ENCODE measurements at places on chromosomes 12 and 14.

DNA sequence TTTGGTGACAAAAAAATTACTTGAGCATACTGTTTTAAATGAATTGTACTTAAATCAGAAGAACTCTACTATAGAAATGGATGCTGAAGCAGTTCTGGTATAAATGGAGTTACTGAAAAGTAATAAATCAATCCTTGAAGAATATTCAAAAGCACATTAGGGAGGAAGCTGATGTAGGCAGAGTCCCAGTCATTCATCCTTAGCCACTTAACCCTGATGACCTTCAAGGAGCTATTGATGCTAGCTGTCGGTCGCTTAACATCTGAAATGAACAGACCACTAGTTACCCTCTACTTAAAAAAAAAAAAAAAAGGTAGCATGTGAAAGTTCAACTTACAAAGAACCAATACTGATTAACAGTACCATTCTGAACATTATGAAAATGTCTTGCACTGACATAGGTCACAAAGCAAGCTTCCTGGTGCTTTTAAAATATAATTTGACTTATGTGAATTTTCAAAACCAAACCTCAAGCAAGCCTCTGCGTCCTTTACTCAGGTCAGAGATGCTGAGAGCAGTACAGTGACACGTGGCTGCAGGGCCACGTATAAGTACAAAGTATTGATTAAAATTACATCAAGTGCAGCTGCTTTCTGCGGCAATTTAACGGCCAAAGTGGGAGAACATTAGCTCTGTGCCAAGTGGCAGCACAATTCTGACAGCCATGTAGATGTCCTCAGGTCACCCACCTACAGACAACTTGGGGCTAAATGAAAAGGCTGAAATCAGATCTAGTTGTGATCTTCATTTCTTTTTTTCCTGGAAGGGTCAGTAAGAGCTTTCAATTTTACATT, 18.1 kb downstream of the PPM1H start:
- no peak for DNase-seq

- DNase-seq, result no peak
Measured at GRCh38 chr12:51071663-51072062, 11.7 kb downstream of the CSRNP2 start.

- DNase-seq, result no peak
Measured at GRCh38 chr14:63435838-63436237, 107.3 kb downstream of the PPP2R5E start.

DNA sequence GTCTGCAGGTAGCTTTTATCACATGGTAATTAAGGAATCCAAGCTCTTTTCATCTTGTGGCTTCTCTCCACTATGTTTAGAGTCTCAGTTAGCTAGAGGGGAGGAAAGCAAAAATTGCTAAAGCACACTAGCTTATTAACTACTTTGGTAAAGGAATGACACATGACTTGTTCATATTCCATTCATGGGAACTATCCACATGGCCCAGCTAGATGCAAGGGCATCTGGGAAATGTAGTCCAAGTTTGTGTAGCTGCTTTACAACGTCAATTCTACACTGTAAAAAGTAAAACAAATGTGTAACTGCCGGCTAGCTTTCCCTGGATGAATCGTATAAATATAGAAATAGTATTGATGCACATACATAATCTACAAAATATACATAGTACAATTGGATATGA, 244.5 kb upstream of the LRFN5 start:
- DNase-seq, result no peak

DNA sequence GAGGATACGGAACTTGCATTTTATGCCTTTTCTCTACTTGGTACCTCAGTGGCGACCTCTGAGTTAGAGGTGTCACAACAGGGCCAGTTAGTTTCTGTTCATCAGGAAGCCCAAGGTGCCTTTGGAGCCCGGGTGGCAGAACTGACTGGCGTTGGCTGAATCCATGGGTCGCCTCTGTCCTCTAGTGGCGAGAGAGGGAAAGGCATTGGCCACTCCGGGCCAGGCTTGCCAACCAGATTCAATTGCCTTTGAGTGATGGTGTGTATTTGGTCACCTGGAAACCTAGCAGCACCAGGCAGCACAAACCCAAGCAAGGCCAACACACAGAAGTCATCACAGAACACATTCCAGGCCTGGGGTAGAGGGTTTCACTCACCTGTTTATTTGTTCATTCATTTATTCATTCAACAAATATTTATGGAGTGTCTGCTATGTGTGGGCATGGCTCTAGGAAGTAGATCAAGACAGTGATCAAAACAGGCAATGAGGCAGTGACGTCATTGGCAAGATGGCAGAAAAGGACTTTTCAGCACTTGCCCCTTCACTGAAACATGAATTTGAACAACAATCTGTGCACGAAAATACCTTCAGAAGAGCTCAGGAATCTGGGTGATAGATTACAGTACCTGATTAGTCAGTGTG, 40.5 kb upstream of the KCNA5 start:
- peak; percentile 2 for DNase-seq

DNA sequence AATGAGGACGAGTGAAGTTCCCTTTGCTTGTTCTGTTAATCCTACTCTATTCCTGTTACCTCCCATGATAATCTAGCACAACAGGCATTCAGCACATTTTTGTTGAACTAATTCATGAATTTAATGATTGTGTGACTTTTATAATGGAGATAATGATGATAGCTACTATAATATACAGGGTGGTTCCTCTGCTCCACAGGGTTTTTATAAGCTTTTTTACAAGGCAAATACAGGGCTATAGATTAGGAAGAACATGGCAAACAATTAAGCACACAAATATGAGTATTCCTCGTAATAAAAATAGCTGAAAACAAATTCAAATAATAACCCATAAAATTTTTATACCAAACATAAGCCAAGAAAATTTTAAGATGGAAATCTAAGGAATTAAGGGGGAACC, 145.6 kb upstream of the TMTC1 start:
- DNase-seq, result no peak

DNA sequence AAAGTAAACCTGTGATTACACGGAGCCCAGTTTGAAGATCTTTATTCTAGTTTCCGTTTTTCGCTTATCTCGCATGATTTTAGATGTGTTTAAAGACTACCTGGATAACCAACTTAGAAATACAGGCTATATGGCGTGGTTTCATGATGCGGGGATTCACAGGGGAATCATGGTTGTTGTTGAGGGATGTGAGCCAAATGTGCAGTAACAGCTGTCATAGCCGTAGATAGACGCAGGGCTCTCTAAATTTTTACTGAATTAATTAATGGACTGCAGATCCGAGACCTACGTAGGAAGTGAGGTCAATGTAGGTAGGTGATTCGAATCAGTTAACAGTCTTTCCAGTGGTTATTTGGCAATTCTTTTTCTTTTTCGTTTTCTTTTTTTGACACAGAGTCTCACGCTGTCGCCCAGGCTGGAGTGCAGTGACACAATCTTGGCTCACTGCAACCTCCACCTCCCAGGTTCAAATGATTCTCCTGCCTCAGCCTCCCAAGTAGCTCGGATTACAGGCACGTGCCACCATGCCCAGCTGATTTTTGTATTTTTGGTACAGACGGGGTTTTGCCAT, 144.9 kb upstream of the AMIGO2 start:
- no peak for DNase-seq

GRCh38 chr12:15688838-15689625, 100.2 kb downstream of the EPS8 start:
- no peak for DNase-seq

GRCh38 chr12:13161172-13161571, 35.4 kb upstream of the EMP1 start:
- no peak for DNase-seq

GRCh38 chr12:127619869-127620734, 646.9 kb upstream of the TMEM132C start:
- DNase-seq, result no peak

DNA sequence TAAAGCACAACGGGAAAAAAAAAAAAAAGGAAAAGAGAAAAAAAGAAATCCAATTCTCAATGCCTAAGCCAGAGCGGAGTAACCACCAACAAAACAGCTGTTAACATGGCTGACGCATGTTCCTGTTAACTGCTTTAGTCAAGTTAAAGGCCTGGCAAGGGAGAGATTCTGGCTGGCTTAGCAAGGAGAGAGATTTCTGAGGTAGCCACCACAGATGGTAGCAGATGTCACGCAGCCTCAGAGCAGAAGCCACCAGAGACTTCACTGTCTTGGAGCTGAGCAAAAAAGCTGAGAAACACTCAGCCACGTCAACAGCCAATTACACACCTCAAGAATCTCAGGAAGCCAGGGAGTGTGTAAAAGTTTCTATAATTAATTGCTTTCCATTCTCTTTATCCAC, 87.1 kb downstream of the TMCC3 start:
- no peak for DNase-seq

- DNase-seq, result no peak
Measured at GRCh38 chr14:70018713-70019211, 139.5 kb downstream of the SMOC1 start.

GRCh38 chr12:6068227-6068626, 56.2 kb downstream of the VWF start:
- DNase-seq, result no peak

DNA sequence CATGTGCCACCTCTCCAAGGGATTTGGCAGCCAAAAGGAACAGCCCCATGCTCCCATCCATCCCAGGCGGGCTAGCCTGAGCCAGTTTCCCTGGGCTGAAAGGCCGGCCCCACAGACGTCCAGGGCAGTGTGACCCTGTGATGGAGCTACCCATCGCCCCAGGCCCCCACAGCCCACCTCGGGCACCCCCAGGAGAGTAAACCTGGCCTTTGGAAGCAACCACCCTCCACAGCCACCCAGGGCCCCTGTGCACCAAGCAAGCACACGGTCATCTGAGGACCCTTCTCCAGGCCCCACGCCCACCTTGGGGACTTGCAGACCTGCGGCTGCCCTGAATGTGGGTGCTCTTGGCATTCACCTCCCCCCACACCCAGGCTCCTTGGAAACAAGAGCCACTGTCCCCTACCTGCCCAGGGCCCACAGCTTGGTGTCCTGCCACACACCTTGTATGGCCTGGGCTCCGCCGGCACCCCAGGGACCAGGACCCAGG, 8.4 kb downstream of the AHNAK2 start:
- DNase-seq, result no peak

GRCh38 chr12:25156061-25156460, 38.9 kb downstream of the DNAI7 start:
- DNase-seq, result no peak

- DNase-seq, result no peak
Measured at GRCh38 chr14:26121181-26121580, 476.7 kb downstream of the NOVA1 start.

DNA sequence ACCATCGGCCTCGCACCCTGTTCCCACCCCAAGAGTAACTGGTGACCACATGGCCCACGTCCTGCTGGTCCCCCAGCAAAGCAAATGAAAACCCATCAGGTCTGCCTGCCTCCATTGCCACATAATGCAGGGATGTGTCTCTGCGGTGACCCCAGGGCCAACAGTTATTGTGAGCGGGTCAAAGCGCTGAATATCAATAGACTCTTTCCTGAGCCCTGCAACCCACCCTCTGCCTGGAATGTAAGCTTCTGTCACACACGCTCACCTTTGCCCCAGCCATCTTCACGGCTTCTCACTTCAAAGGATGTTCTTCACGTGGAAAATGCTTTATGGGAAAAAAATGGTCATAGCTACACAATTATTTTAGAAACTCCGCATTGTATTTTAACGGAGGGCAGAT, 63.9 kb downstream of the FZD10 start:
- no peak for DNase-seq

GRCh38 chr12:102543494-102544485, 63.4 kb upstream of the IGF1 start:
- DNase-seq, result no peak

DNA sequence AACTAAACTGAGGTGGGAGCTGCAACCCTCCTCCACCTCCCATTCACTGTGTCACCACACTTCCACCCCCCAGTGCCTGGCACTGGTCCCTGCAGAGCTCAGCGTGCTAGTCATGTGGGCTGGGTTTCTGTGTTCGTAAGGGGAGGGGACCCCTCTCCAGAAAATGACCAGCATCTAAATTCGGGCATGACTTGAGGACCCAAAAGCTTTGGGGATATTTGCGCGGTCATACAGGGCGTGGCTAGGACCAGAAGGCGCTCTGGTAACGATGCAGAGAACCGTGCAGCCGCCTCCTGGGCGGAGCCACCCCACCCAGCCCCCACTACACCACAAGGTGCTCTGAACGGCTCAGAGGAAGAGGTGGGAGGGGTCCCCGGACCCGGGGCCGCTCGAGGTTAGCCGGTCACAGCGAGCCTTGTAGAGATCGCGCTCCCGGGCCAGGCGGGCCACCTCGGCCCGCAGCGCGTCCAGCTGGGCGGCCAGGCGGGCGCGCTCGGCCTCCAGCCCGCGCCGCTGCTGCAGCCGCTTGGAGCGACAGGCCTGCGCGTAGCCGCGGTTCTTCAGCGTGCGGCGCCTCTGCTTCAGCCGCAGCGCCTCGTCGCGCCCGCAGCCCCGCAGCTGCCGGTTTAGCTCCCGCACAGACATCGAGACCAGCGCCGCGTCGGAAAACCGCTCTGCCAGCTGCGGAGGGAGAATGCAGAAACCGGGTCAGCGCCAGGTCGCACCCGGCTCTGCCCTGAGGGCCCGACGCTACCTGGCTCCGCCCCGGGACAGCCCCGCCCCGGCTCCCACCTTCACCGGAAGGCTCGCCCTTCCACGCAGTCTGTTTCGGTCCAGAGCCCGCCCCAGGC, 9.8 kb downstream of the CPNE6 start:
- peak; percentile 24 for DNase-seq

DNA sequence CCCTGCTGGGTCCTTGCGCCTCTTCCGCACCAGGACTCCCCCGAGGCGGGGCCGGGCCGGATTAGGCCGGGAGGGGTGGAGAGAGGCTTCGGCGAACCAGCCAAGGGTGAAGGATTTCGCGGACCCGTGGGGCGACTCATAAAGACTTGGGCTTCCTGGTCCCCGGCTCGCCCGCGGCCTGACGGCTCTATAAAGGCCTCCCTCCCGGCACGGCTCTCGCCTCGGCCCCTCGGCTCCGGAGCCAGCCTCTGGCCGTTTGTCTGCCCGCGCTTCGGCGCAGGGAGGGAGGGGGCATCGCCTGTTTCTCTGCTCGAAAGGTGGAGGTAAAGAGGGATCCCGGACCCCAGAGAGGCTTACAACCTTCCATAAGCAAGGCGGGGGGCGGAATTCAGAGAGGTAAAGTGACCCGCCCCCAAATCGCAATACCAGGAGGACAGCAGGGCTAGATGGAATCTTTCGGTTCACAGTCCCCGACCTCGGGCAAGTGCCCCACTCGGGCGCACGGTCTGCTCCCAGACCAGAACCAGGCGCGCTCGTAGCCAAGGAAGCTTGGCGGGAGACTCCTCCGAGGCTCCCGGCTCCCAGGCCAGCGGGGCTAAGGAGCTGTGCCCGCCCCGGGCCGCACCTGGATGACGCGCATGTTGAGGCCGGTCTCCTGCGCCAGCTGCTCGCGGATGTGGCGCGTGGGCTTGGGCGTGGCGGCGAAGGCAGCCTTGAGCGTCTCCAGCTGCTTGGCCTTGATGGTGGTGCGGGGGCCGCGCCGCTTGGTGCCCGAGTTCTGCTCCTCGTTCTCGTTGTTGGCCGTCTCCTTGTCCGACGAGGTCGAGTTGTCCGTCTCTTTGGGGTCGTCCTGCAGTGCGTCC, 3.9 kb downstream of the LHX5 start:
- no peak for DNase-seq

DNA sequence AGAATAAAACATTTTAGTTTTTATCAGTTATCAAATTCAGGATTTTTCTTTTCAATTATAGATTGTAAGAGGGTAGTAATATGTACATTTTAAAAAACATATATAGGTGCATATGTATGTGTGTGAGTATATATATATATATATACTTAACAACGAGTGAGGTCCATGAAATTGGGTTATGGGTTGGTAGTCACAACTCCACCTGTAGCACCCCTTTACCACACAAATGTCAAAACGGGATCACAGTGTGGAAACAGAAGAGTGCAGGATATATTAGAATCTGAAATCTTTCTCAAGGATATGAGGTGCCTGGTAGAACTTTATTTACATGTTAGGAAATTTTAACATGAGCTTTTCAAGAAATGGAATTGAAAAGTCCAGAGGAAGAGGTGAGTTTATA, 31.3 kb downstream of the MIA2 start:
- no peak for DNase-seq

Data from activated CD4-positive, alpha-beta T cell treated with anti-CD3 and anti-CD28 coated beads, Interleukin-2, amount 50 U/mL, for 24 hours (primary cell).